HFFc6 (cell line): ENCODE measurements at places on chromosomes 4 and X.

DNA sequence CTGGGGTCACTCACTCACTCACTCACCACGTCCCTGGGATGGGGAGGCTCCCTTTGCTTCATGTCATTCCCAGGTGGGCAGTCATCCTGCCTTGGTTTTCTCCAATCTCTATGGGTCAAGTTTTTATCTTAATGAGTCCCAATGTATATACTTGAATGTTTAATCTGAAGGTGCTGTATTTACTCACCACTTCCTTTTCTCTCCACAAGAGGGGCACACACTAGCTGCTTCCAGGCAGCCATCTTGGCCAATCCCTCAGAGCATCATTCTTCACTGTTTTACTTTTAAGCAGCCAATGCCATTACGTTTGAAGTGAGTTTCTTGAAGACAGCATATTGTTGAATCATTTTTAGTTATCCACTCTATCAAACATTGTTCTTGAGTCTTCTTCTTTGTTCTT, 153.4 kb upstream of the ARSJ start:
- no peak for DNase-seq
- no peak overlapping the region for H3K4me3 ChIP-seq
- H3K27ac ChIP-seq, result no peak overlapping the region
- H3K27me3 ChIP-seq, result no peaks in the 10 kb centered on the region
- peaks cover 22% of the 10 kb centered on the region for H3K4me1 ChIP-seq

GRCh38 chr4:71270901-71271300, 67.9 kb upstream of the SLC4A4 start:
- no peaks in the 10 kb centered on the region for H3K27me3 ChIP-seq
- no peak for DNase-seq

DNA sequence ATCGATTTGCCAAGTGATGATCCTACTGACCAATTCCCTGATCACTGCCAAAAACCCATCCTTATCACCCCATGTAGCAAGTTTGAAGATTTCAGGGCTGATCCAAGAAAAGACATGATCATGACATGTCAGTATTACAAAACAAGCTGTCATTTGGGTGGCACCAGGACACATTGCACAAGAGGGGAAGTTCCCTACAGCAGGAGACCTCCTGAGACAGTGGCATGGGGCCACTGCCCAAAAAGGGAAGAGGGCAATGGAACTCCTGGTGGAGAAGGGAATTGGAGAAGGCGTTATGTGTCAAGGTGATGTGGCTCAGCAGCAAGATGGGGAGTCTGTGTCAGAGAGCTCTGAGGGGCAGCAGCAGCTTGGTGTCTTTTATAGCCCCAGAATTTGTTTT, 43.4 kb downstream of the ZNF182 start:
- peaks cover 6% of the 10 kb centered on the region for H3K27me3 ChIP-seq
- no peak overlapping the region for H3K27ac ChIP-seq
- peaks cover 9% of the 10 kb centered on the region; the same call in 1 of the 2 replicates for H3K36me3 ChIP-seq

- no peak for DNase-seq
- no peaks in the 10 kb centered on the region for H3K4me1 ChIP-seq
- no peaks in the 10 kb centered on the region for H3K27me3 ChIP-seq
Observed at GRCh38 chrX:131441033-131441432, 102.8 kb upstream of the OR13H1 start.

DNA sequence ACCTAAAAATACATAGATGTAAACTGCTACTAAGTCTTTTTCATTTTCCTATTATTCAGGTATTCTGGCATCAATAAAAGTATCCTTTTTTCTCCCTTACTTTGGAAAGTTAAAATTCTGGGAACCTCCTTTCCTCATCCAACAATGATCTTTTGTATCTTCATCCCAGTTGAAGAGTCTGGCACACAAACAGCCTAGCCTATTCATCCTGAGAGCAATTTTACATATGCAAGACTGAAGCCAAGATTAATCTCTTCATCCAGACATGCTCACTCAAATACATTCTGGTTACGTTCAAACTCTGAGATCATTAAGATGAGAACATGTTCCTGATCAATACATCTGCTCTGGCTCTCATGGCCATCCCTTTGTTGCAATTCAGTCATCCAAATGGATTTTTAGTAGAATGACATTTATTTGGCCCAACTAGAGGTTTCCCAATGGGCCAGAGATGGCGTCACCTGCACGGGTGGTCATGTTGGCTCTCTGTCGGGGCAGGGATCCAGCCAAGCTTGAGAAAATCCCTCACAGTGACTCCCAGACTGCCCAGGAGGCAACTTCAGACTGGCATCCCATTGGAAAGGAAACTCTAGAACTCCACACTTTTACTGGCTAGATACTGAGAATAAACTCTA, 135.3 kb upstream of the VCX2 start:
- H3K4me1 ChIP-seq, result no peaks in the 10 kb centered on the region
- no peaks in the 10 kb centered on the region for H3K27me3 ChIP-seq
- H3K27ac ChIP-seq, result no peak overlapping the region
- no peak for DNase-seq
- H3K36me3 ChIP-seq, result no peaks in the 10 kb centered on the region

DNA sequence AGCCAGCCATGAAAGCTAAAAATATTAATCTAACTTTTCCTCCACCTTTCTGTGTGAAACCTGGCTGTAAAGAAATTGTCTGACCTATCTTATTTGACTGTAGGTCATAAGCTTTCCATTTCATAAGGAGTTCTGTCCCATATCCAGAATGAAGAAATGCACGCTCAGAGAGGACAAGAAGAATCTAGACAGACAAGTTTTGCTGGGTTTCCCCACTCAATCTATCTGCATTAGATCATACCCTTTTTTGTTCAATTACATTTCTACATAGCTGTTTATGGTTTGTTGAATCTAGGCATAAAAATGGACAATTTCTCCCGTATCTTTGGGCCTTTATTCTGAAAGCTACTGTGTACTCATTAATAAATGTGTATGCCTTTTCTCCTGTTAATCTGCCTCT, 1495.1 kb downstream of the C4orf33 start:
- H3K27me3 ChIP-seq, result peaks cover 2% of the 10 kb centered on the region; the same call in 1 of the 2 replicates
- H3K4me3 ChIP-seq, result no peak overlapping the region
- H3K27ac ChIP-seq, result no peak overlapping the region
- DNase-seq, result no peak
- H3K4me1 ChIP-seq, result no peaks in the 10 kb centered on the region

GRCh38 chr4:165207016-165207430, 338 bp upstream of the KLHL2 start:
- peak overlapping the region; percentile 71 for H3K27ac ChIP-seq
- H3K4me1 ChIP-seq, result peaks cover 54% of the 10 kb centered on the region
- no peaks in the 10 kb centered on the region for H3K27me3 ChIP-seq
- peak; percentile 5 for DNase-seq
- H3K36me3 ChIP-seq, result no peaks in the 10 kb centered on the region

- H3K4me1 ChIP-seq, result no peaks in the 10 kb centered on the region
- H3K27me3 ChIP-seq, result no peaks in the 10 kb centered on the region
- no peaks in the 10 kb centered on the region for H3K36me3 ChIP-seq
- no peak overlapping the region for H3K4me3 ChIP-seq
- no peak overlapping the region for H3K27ac ChIP-seq
Observed at GRCh38 chrX:131270080-131270479, 19.0 kb downstream of the IGSF1 start.

DNA sequence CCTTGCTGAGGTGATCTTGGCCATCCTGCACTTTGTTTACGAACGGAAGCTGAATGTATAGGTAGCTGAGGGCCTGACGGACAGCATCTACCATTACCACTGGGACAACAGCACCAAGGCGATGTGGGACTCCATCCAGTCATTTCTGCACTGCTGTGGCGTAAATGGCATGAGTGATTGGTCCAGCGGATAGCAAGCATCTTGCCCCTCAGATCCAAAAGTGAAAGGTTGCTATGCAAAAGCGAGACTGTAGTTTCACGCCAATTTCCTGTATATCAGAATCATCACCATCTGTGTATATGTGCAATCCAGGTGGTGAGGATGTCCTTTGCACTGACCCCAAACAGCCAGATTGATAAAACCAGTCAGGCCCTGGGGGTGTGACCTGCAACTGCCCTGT, 4.2 kb upstream of the PYURF start:
- peaks cover 72% of the 10 kb centered on the region for H3K4me1 ChIP-seq
- no peak overlapping the region for H3K4me3 ChIP-seq
- H3K27ac ChIP-seq, result peak overlapping the region; percentile 31
- no peak for DNase-seq
- H3K27me3 ChIP-seq, result no peaks in the 10 kb centered on the region
- H3K36me3 ChIP-seq, result peaks cover 2% of the 10 kb centered on the region; the same call in 1 of the 2 replicates

DNA sequence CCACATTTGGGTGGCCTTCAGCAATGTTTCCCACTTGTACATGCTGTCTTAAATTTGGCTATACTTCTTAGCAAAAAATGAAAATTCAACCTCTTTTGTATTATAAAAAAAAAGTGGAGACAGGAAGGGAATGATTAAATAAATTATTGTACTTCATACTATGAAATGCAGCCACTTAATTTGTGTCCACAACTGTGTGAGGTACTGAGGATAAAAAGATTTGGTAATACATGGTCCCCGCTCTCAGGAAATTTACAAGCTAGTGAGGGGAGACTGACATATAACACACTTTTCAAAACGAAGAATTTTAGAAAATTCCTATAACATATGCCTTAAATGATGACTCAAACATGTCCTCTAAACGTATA, 105.0 kb downstream of the HNRNPD start:
- H3K4me3 ChIP-seq, result no peak overlapping the region
- no peak overlapping the region for H3K27ac ChIP-seq
- DNase-seq, result no peak
- peaks cover 4% of the 10 kb centered on the region; the same call in 1 of the 2 replicates for H3K27me3 ChIP-seq
- no peaks in the 10 kb centered on the region for H3K36me3 ChIP-seq
- H3K4me1 ChIP-seq, result no peaks in the 10 kb centered on the region

GRCh38 chr4:15809058-15809457, 30.9 kb downstream of the CD38 start:
- peaks cover 28% of the 10 kb centered on the region for H3K27me3 ChIP-seq
- H3K27ac ChIP-seq, result no peak overlapping the region
- no peak for DNase-seq
- H3K4me3 ChIP-seq, result no peak overlapping the region
- no peaks in the 10 kb centered on the region for H3K36me3 ChIP-seq
- H3K4me1 ChIP-seq, result peaks cover 6% of the 10 kb centered on the region; the same call in 1 of the 2 replicates

DNA sequence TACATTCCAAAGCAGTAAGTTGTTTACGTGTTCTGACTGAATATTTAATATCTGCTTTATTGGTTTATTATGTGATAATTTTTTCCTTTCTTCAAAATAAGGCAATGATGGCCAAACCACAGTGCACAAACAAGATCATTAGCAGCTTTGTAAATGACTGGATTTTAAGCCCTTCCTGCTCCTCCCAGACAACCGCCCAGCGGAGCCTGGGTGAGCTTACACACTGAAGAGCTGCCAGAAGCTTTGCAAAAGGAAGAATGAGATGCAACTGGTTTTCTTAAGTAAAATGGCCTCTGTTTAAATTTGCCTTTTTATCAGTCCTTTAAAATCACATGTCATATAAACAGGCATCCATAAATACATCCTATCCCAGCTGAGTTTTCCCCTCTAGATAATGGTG, 52.2 kb downstream of the SPARCL1 start:
- H3K27ac ChIP-seq, result no peak overlapping the region
- no peaks in the 10 kb centered on the region for H3K27me3 ChIP-seq
- no peaks in the 10 kb centered on the region for H3K4me1 ChIP-seq
- no peak for DNase-seq

DNA sequence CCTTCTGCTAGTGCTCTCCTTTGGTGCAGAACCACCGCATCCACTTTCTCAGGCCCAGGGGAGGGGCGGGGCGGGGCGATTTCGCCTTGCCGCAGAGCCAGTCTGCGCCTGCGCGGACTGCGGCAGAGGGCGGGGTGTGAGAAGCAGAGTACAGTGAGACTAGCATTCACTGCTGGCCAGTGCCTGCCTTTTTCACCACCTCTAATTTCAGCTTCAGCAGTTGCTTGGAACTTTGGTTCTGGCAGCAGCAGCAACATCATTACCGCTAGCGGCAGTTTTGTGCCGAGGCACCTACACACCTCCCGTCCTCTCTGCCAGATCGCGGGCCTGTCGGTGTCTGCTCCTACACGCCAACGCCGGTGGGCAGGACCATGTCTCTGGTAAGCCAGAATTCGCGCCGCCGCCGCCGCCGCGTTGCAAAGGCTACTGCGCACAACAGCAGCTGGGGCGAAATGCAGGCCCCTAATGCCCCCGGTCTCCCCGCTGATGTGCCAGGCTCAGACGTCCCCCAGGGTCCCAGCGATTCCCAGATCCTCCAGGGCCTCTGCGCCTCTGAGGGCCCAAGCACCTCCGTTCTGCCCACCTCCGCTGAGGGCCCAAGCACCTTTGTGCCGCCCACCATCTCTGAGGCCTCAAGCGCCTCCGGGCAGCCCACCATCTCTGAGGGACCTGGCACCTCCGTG, at the start of gene MAGEE1:
Gene MAGEE1 (plus strand): TSS at position 151 of the 683 bp plus-strand sequence. CDS start 221 bp downstream, at position 372.
- H3K27me3 ChIP-seq, result 0 out of 2 replicates have a peak, but pooled peaks cover 2% of the 10 kb centered on the region
- no peak within 1 kb of the TSS; the same call in 1 of the 2 replicates for H3K27ac ChIP-seq
- H3K4me3 ChIP-seq, result peak within 1 kb of the TSS; percentile 92
- no peaks in the 10 kb centered on the region for H3K4me1 ChIP-seq
- DNase-seq, result peak; percentile 35

DNA sequence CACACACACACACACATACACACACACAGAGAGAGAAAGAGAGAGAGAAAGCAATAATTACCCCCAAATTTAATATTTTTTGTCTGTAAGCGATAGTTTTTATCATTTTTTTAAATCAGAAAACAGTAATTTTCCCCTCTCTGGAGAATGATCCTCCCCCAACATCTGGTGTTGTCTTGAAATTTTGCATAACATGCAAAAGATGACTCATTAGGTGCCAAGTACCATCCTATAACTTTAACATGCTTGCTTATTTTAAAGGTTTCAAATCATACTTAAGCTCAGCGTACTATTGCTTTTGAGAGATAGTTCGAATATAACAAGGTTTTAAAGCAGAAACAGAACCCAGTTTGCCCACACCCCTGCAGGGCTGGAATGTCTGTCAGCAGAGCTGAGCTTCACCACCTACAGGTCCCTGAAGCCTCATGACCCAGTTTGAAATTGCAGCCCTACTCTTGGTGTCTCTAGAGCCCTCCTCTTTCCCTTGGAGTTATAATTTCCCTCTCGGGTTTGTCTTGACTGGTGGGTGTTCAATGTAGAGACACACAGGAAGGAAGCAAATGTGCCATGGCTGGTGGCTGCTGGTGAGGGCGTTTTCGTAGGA, 175.0 kb upstream of the HS3ST1 start:
- no peak overlapping the region for H3K4me3 ChIP-seq
- H3K27me3 ChIP-seq, result no peaks in the 10 kb centered on the region; the same call in none of the 2 replicates
- DNase-seq, result no peak
- no peaks in the 10 kb centered on the region for H3K36me3 ChIP-seq
- no peaks in the 10 kb centered on the region for H3K4me1 ChIP-seq
- H3K27ac ChIP-seq, result no peak overlapping the region

GRCh38 chrX:33923262-33923661, 208.9 kb downstream of the FAM47A start:
- H3K27me3 ChIP-seq, result peaks cover 2% of the 10 kb centered on the region; the same call in 1 of the 2 replicates
- no peak overlapping the region for H3K27ac ChIP-seq
- H3K4me1 ChIP-seq, result no peaks in the 10 kb centered on the region
- H3K4me3 ChIP-seq, result no peak overlapping the region

GRCh38 chrX:84475101-84475500, 27.2 kb downstream of the HDX start:
- no peak overlapping the region for H3K27ac ChIP-seq
- DNase-seq, result no peak
- H3K36me3 ChIP-seq, result no peaks in the 10 kb centered on the region
- no peaks in the 10 kb centered on the region; the same call in 1 of the 2 replicates for H3K4me1 ChIP-seq
- no peak overlapping the region for H3K4me3 ChIP-seq

- no peak for DNase-seq
- H3K4me3 ChIP-seq, result no peak overlapping the region
- H3K27me3 ChIP-seq, result no peaks in the 10 kb centered on the region; the same call in 1 of the 2 replicates
- H3K27ac ChIP-seq, result no peak overlapping the region
Observed at GRCh38 chr4:159220353-159220752, 117.5 kb downstream of the RAPGEF2 start.
